ENCODE measurements at places on chromosomes 12 and 14.

DNA sequence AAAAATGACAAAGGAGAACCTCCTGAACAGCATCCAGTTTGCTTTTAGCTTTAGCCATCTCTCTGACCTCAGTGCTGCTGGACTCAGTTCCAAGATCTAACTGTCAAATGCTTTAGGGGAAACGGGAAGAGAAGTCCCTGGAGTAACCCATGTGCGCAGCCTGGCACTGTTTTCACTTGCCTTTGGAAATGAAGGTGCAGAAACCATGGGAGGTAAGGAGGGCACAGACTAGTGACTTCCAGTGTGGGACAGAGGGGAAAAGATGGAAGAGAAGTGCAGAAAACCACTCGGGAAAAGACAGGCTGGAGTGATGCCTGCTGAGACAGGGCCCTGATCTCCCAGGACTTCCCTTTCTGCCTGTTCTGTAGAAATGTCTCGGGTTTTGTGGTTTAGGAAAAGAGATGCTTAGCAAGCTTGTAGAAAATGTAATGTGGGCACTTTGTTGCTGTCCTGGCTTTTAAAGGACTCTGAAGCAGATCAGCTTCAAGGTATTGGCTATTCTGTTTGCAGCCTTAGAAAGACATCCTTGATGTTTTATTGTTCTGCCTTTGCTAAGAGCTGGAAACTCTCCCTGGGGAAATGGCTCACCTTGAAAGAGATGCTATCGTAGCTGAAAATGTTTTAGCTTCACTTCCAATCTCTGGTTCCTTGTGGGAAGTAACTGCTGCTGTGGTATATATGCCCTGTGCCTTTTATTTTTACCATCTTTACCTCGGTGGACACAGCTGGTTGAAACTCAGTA lies 124.6 kb upstream of the HIF1A start:
- DNase-seq = no peak

DNA sequence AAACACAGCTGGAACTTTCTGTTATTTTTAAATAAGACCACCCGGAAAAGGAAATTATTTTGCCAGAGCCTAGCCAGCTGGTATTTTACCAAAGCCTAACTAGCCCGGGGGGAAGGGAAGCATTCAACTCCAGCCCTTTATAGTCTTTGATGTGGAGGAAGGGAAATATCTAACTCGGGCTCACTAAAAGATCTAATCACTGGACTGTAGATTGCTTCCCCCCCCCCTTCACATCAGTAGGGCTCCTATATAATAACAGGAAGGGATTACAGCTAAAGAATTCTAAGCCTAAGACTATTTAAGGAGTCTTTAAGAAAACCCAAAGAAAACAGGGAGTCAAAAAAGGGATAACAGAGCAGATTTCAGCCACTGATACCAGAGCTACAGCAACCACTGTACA lies 431.1 kb downstream of the KCNH5 start:
- no peak for DNase-seq

DNA sequence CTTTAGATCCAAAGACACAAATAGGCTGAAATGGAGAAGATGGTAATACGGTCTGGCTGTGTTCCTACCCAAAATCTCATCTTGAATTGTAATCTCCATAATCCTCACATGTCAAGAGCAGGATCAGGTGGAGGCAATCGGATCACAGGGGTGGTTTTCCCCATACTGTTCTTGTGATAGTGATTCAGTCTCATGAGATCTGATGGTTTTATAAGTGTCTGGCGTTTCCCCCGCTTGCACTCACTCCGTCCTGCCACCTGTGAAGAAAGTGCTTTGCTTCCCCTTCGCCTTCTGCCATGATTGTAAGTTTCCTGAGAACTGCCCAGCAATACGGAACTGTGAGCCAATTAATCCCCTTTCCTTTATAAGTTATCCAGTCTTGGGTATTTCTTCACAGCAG lies 1795.5 kb upstream of the FLRT2 start:
- DNase-seq = no peak

GRCh38 chr14:56156096-56156495 lies 37.9 kb downstream of the PELI2 start:
- no peak for DNase-seq

GRCh38 chr12:131639270-131639940 lies 71.5 kb upstream of the SFSWAP start:
- no peak for DNase-seq

DNA sequence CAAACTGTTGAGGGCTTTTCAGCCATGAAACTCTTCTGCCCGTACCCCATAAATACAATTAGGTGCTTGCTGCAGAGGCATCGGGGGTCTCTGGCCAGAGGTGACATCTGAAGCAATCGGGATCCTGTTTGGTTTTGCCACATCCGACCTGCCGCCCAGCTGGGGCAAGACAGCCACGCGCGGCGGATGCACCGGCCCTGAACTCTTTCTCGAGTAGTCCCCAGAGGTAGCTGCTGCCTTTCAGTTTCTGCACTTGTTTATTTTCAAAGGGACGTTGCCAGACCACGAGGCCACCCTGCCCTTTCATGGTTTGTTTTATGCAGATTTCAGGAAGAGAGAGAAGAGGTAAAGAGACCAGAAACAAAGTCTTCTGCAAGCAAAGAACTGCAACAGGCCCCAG lies 10.6 kb upstream of the MLXIP start:
- DNase-seq = no peak

GRCh38 chr14:92687681-92688433 lies 60.6 kb downstream of the LGMN start:
- DNase-seq = no peak

- DNase-seq = no peak
Observed at GRCh38 chr14:56812364-56813141, 2.3 kb upstream of the OTX2 start.

- no peak for DNase-seq
Observed at GRCh38 chr12:49961993-49962764, 507 bp downstream of the AQP5 start.

GRCh38 chr12:3594966-3595365 lies 104.0 kb downstream of the PRMT8 start:
- no peak for DNase-seq

DNA sequence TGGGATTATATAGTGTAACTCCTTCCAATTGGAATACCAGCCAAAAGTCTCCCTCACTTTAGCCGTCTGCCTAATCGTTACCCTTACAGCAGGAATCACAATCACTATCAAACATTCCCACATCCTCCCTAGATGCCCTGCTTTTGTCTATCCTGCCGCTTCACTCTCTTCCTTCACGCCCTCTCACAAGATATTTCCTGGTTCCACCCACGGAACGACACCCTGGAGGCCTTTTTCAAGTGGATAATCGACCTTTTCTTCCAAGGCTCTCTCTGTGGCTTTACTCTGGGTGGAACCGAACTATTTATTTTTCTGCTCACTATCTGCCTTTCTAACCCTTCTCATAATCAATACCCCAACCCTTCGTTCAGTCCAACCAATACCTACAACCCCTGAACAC lies 58.9 kb downstream of the MOK start:
- DNase-seq = no peak

- no peak for DNase-seq
Observed at GRCh38 chr12:22333713-22334409, 646 bp downstream of the ST8SIA1 start.

GRCh38 chr12:57096099-57096572 lies 7.2 kb downstream of the NAB2 start:
- no peak for DNase-seq

GRCh38 chr14:105093038-105093430 lies 27.8 kb upstream of the GPR132 start:
- DNase-seq = peak; percentile 70

DNA sequence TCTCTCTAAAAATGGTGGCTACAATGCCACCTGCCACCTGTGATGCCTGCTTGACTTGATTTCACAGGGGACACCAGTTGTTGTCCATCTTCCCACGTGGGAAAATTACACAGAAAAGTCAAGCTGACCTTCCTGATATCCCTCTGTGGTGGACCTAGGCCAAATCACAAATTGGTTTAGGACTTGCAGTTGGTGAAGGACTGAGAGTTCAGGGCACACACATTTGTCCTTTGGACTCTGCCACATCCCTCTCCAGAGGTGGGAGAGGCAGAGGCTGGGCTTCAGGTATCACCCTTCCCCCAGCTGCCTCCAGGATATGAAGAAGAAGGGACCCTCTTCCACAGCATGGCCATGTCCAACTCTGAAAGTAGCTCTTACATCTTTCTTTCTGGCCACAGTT lies 55.6 kb upstream of the NOS1 start:
- no peak for DNase-seq

DNA sequence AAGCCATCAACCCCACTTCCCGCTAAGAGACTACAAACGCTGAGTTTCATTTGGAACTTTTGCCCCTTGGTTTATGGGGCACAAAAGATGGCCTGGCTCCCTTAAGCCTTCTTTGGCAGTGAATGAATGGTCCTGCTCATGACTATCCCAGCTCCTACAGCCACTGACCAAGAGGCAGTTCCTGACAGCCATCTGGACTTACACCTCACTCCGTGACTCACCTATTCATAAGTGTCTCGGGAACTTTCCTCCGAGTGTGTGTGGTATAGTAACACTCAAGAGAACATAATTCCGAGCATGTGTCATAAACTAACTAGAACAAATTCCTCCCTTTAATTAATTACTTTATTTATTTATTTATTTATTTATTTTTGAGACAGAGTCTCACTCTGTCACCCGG lies 51.9 kb upstream of the NUDT4 start:
- no peak for DNase-seq

DNA sequence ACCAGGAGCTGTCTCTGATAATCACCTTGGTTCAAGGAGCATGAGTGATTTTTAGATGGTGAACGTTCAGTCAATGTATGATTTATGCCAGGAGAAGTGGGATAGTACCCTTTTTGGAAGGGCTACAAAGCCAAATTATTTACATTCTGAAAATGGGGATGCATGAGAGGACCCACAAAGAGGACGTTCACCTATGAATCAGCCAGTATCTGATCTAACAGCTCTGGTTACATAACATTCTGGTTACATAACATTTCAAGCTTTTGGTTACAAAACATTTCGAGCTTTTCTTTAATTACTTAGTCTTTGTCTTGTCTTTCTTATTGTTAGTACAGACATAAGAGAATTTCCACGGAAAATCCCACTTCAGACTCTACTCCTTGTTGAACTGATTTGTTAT lies 68.8 kb downstream of the SLCO1A2 start:
- no peak for DNase-seq

DNA sequence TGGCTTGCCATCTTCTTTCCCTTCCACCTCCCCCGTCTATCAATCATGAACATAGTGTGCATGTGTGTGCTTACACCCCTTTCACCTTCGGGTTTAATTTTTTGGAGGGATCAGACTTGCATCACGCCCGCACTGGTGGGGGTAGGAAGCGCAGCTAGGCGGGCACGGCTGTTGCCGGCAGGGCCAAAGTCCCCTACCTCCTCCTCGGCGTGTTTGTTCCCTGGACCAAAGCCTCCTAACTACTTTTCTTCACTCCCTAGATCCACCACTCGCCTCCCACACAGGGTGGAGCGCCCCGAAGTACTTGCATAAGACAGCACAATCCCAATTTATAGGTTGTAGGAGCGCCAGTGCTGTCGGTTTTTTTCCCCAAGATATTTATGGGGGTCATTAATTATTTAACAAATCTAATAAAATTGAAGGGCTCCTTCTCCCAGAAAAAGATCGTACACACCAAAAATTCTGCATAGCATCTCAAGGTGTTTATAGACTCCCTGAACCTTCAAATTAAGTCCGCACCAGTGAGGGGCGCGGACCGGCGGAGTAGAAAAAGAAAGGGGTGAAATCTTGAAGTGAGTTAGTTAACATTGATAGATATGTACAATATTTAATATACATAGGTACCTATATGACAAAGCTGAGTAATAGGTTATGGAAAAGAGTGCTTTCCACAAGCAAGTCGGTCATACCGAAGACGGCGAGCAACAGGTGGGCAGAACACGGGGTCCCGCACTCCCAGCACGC lies 717 bp downstream of the PKP2 start:
- peak; percentile 49 for DNase-seq

DNA sequence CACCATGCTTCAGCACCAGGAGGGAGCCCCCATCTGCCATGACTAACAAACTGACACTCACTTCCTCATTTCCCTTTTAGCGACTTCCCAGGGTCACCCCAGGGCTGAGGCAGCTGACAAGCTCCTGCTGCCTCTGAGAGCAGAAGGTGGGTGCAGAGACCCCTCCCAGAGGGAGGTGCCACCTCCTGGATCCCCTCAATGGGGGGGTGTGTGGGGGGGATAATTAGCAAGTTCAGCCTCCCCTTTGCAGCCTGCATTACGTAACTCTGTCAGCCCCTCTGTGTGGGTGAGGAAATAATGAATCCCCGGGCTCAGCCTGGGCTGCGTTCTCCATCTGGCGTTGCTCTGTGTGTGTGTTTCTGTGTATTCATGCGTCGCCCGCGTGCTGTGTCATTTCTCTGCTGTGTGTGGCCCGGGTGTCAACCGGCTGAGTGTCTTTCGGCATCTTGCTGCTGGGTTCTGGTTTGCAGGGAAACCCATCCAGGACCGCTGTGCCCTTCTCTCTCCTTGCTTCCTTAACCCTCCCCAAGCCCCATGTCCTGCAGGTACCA lies 28.0 kb downstream of the NOS1 start:
- DNase-seq = no peak

- DNase-seq = no peak
Observed at GRCh38 chr12:22627371-22627770, 2.4 kb downstream of the ETNK1 start.

DNA sequence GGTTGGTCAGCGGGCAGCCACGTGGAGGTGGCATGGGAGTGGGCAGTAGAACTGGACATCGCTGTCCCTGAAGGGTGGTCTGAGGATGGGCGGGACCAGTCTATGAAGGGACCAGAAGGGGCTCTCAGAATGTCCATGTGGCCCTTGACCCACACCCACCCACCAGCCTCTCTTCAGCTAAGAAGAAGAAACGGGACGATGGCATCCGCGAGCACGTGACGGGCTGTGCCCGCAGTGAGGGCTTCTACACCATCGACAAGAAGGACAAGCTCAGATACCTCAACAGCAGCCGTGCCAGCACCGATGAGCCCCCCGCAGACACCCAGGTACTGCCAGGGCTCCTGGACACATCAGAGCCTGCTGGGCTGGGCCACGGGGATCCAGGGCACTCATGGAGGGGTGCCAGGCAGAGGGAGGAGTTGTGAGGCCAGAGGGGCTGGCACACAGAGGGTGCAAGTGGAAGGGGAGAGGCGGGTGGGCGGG lies 21.3 kb downstream of the SETD1B start:
- no peak for DNase-seq

GRCh38 chr14:65792208-65792905 lies 379.8 kb downstream of the FUT8 start:
- peak; percentile 34 for DNase-seq

DNA sequence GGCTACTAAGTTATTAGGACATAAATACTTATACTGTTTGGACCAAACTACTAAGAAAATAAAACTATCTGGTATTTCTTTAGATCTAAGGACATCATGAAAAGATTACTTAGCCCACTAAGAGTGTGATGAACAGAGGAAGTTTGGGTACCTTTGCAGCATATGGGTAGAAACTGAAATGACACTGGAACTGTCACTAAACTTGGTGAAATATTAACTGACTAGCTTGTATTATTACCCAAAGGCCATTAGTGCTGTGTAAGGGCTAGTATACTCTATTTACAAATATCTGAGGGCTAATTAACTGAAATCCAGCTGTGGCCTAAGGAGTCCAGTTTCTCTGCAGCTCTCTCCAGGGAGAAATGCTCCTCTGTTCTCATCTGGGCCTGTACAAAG lies 45.5 kb downstream of the PAWR start:
- no peak for DNase-seq

GRCh38 chr12:106358396-106359241 lies 1.1 kb downstream of the POLR3B start:
- DNase-seq = no peak

- no peak for DNase-seq
Observed at GRCh38 chr12:102426599-102427542, 53.5 kb downstream of the IGF1 start.

GRCh38 chr14:46582826-46583225 lies 68.8 kb downstream of the RPL10L start:
- DNase-seq = no peak

- no peak for DNase-seq
Observed at GRCh38 chr12:85759091-85759490, 77.1 kb downstream of the RASSF9 start.
